ENCODE measurements at places on chromosomes 3 and 15.
A peak's percentile ranks its signal among the peaks of the same experiment; 100 is the strongest.

DNA sequence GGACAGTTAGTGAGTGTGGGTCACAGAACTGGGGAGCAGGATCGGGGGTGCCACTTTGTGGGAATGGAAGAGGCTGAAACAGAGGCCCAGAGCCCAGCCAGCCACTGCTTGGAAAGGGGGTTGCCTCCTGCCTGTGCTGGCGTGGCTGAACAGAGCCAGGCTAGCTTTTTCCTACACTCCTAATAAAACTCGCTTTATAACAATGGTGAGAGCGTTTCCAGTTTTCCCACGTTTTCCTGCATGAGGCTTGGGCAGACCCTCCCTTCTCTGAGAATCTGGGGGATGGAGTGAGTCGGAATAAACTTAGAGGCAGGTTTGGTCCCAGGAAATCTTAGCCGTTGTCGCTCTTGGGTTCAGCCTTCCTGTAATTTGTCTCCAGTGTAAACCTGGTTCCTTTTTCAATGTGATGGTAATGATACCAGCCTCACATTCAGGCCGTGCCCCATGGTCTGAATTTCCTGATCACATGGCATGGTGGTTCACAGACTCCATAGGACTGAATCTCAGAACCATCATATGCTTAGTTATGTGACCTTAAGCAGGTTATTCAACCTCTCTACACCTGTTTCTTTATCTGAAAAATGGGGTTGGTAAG lies 6.5 kb upstream of the FGD5 start:
- DNase-seq: no peak

GRCh38 chr3:194174406-194174805 lies 38.5 kb downstream of the HES1 start:
- no peak for DNase-seq

GRCh38 chr3:60228823-60229222 lies 1022.4 kb downstream of the FHIT start:
- DNase-seq: no peak

- no peak for DNase-seq
These were observed 116.7 kb downstream of the FHIT start for GRCh38 chr3:61134532-61134931.

- no peak for DNase-seq
These were observed 56.9 kb downstream of the LRCH3 start for GRCh38 chr3:197847866-197848401.

- no peak for DNase-seq
These were observed 28.6 kb downstream of the CGGBP1 start for GRCh38 chr3:88030210-88030609.

DNA sequence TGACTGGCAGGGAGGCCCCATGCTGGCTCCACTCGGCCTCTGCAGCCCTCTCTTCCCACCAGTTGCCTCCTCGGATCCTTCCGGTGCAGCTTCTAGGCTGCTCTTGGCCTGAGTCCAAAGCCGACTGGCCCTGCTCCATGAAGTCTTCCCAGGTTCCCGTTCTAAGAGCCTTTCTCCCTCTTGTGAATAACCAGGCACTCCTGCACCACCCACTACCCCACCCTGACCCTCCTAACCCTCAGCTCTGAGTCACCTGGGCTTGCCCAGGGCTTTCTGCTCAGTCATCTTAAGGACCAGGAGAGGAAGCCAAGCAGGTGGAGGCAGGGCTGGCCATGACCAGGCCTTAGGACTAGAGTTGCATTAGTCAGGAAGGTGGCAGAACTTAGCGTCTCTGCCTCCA lies 28.1 kb upstream of the CNBP start:
- peak; percentile 47 for DNase-seq

GRCh38 chr3:96863129-96863740 lies 48.8 kb downstream of the EPHA6 start:
- DNase-seq: peak; percentile 71

DNA sequence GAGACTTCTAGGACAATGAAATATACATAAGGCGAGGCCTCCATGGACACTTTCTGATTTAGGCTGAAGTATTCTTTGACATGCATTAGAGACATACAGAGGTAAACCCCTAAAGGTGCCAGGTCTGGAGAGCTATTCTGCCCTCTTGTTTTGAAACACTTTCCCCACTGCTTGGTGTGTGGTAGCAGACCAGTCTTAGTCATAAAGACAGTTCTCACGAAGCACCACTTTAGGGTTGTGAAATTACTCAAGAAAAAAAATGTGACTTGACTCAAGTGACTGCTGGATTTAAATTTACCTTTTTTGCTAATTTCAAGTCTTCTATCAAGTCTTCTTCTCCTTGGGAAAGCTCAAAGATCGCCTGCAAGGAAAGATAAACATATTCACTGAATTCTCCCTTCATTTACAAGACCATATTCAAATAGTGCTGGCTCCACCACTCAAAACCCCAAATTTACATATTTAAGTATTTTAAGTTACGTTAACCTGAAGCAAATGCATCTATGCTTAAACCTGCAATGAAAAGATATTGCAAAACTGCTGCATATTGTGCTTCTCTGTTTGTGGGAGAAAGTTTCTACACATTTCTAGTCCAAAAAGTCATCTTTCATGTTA lies 48.4 kb downstream of the ARHGEF3 start:
- DNase-seq: peak; percentile 38
